ENCODE measurements at places on chromosomes 3 and 15.

GRCh38 chr15:80152896-80153876 lies at the start of gene FAH:
Gene FAH (plus strand): TSS chr15:80152999. CDS start chr15:80153055, 56 bp downstream.
- no peak for DNase-seq

- no peak for DNase-seq
Observed at GRCh38 chr3:37458162-37459120, 284.1 kb upstream of the LRRFIP2 start.

DNA sequence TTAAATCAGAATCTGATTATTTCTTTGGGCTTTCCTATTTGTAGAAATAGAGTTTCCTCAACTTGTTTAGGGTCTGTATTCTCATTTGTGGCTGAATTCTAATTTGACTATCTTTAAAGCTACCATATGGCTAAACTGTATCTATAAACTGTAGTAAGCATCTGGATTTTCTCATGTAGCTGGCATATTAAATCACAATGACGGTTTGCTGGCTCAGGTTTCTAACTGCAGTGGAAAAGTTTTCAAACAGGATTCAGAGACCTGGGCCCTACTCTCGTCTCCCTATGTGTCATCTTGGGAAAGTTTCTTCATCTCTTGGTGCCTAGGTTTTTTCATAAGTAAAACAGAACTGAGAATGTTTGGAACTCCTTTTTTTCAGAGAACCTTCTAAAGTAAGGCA lies 68.3 kb downstream of the GALK2 start:
- no peak for DNase-seq

GRCh38 chr15:58313810-58314592 lies 117.8 kb upstream of the LIPC start:
- DNase-seq = no peak

DNA sequence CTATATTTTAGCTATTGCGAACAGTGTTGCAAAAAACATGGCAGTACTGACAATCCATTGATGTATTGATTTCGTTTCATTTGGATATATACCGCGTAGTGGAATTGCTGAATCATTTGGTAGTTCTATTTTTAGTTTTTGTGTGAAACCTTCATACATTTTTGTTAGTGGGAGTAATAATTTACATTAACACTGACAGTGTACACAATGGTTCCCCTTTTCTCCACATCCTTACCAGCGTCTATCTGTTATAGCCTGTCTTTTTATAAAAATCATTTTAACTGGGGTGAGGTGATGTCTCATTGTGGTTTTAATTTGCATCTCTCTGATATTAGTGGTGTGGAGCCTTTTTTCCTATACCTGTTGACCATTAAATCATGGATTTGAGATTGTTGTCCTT lies 392.4 kb upstream of the ALCAM start:
- no peak for DNase-seq

DNA sequence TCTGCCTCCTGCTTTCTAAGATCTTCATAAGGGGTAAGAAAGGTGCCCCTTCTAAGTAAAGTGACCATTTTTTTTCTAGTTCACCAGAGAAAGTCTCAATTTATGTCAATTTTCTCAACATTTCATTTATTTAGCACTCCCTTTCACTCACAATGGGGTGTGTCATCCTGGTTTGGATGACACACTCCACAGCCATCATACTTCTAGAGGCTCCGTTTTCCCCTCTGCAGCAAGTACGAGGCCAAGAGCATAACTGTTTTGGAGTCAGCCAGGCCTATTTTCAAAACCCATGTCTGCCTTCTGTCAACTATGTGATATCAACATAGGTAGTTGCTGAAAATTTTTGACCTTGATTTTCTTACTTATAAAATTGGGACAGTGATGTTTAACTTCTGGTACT lies 703.2 kb downstream of the NLGN1 start:
- no peak for DNase-seq

DNA sequence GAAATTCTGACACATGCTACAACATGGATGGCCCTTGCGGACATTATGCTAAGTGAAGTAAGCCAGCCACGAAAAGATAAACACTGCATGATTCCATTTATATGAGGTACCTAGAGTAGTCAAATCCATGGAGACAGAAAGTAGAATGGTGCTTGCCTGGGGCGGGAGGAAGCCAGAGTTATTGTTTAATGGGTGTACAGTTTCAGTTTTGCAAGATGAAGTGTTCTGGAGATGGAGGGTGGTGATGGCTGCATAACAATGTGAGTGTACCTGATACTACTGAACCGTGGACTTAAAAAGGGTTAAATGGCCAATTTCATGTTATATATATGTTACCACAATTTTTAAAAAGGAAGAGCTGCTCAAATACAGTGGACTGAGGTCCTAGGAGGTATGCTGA lies 66.9 kb downstream of the SEMA5B start:
- DNase-seq = no peak

GRCh38 chr3:66261355-66261754 lies 40.6 kb downstream of the SLC25A26 start:
- no peak for DNase-seq

DNA sequence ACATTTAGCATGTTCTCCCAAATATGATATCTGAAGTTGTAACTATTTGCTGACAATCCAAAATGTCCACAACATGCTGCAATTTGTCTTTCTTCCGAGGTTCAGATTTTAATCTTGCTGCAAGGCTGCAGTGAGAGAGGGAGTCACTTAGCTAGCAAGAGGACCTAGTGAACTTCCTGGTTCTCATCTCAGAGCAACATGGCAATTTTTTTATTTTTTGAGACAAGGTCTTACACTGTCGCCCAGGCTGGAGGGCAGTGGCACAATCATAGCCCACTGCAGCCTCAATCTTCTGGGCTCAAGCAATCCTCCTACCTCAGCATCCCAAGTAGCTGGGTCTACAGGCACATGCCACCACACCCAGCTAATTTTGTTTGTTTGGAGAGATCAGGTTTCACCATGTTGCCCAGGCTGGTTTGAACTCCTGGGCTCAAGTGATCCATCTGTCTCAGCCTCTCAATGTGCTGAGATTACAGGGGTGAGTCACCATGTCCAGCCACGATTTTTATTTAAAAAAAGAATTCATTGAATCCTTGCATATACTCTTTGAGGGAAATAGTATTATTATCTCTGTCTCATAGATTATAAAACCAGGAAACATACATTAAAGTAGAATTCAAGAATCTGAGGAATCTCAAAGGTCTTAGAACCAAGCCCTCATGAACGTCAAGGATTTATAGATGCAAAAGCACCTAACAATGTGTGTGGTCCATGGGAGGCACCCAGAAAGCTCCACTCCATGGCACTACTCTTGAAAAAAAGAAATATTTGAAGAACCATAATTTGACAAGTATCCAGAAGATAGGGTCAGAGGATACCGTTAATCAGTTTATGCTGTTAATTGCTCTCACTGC lies 9.1 kb downstream of the HDC start:
- DNase-seq = no peak

GRCh38 chr3:194464692-194465091 lies 22.1 kb downstream of the ATP13A3 start:
- no peak for DNase-seq

GRCh38 chr3:13880811-13881156 lies 913 bp upstream of the WNT7A start:
- no peak for DNase-seq

GRCh38 chr3:39183211-39184080 lies 8.9 kb downstream of the XIRP1 start:
- DNase-seq = no peak

DNA sequence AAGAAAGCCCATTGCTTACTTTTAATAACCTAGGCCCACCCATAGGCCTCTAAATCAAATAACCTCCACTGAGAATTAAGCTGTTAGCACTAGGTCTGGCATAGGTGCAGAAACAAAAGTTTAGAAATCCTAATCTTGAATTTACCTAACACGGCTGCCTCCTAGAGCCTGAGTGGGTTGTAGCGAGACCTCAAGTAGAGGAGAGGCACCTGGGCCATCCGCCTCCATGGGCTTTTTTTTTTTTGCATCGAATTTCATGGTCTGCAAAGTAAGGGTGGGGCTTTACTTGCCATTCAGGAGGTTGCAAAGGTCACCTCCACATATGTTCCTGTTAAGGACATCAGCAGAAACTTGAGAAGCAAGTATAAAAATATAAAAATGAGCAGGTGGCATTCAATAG lies 6.6 kb upstream of the TPM1 start:
- DNase-seq = no peak
